ENCODE measurements at places on chromosomes 3 and 15.

- DNase-seq = no peak
Observed at GRCh38 chr15:72872066-72872845, 88.7 kb upstream of the ADPGK start.

DNA sequence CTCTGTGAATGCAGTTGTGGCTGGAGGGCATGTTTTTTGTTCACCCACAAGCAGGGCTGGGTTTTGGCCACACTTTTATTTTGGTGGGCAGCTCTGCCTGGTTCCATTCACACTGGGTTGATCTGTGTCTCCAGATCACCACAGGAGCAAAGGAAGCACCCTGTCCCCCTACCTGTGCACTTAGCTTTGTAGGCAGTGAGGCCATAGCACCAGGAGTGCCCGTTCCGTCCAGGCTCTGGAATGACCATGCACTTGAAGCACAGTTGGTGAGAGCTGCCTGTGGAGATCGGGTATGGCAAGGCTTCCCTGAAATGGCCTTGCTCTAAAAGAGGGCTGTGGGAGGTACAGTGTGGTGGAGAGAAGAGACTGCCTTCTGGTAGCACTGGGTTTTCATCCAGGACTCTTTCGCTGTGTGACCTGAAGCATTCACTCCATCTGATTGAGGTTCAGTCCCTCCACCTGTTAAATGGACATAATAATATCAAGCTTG, 31.7 kb downstream of the MINAR1 start:
- DNase-seq = no peak

GRCh38 chr15:74376825-74377581, 9.6 kb upstream of the CYP11A1 start:
- no peak for DNase-seq

- no peak for DNase-seq
Observed at GRCh38 chr3:116877968-116878367, 168.4 kb downstream of the TUSC7 start.

GRCh38 chr3:183554377-183554776, 1.1 kb downstream of the KLHL6 start:
- DNase-seq = no peak

- no peak for DNase-seq
Observed at GRCh38 chr15:65382146-65382491, 4.3 kb upstream of the IGDCC3 start.

DNA sequence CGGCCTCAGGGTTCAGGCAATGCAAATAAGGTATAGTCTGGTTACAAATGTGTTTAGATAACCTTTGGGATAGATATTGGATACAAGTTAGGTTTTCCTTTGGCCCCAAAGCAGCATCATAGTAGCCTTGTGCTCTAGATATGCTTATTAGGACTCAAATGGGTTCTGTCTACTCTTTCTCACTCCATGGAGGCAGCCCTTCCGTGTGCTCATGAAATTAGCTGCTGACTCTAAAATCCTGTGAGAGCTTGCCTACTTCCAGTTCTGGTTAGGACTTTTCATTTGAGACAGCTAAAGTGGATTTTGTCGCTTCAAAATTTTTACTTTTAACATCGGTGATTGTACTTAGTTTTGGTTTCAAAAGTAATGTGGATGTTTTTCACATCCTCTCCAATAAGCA, 1.6 kb downstream of the CDV3 start:
- no peak for DNase-seq

Data from memory B cell (primary cell).